ENCODE measurements at places on chromosomes 7 and 10.

DNA sequence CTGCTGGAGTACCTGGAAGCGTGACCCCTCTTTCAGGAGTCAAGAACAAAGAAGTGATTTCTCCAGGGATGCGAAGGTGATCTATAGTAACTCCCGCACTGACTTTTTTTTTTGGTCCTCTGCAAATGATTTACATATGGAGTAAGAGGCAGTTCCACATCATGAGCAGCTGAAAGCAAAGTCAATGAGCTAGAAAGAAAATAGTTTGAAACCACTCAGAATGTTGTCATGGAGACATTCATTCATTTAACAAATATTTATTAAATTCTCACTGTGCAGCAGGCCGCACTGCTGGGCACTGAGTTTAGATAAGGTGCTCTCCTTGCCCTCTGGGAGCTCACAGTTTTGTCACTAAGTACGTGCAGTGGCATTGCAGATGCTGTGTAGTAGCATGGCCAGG, 206.7 kb downstream of the CAMK1D start:
- no peaks in the 10 kb centered on the region for H3K4me1 ChIP-seq
- H3K4me3 ChIP-seq = no peak overlapping the region
- DNase-seq = no peak
- H3K27me3 ChIP-seq = no peaks in the 10 kb centered on the region
- H3K27ac ChIP-seq = no peak overlapping the region

- no peaks in the 10 kb centered on the region for H3K27me3 ChIP-seq
- no peak for DNase-seq
- H3K36me3 ChIP-seq = no peaks in the 10 kb centered on the region
- H3K4me3 ChIP-seq = no peak overlapping the region
- no peak overlapping the region for H3K27ac ChIP-seq
- peaks cover 37% of the 10 kb centered on the region for H3K4me1 ChIP-seq
These were observed 22.8 kb downstream of the GNA12 start for GRCh38 chr7:2821161-2821841.

DNA sequence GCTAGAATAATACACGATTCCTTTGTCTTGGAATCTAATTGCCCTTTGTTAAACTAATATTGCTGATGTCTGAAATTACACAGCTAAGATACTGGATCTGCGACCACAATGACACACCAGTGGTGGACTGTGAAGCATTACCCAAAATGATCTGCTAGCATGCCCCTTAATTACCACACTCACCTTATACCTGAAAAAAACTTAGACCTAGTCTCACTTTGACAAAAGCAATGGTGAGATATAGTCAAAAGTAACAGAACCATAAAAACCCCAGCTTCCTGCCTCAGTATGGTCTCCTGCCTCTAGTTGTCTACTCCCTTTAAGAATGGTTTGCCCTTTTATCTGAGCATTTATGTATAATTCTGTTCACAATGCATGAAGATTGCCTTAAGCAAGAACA, 20.8 kb upstream of the ERVW-1 start:
- peaks cover 37% of the 10 kb centered on the region for H3K36me3 ChIP-seq
- H3K4me3 ChIP-seq = no peak overlapping the region
- H3K27me3 ChIP-seq = no peaks in the 10 kb centered on the region
- no peak for DNase-seq

DNA sequence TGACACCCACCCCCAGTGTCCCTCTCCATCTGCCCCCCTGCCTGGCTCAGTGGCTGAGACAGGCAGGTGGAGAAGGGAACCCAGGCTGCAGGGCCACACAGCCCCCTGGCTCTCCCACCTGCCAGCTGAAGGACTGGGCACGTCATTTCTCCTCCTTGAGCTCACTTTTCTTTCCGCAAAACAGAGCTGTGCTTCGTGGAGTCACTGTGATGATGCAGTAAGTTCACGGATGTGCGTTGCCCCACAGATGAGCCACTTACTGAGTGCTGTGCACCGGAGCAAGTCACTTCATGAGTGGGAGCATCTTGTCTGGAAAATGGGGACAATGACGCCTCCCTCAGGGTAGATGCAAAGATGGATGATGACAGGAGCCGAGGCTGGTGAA, 2.7 kb downstream of the OPN4 start:
- H3K36me3 ChIP-seq = no peaks in the 10 kb centered on the region
- no peaks in the 10 kb centered on the region for H3K27me3 ChIP-seq

DNA sequence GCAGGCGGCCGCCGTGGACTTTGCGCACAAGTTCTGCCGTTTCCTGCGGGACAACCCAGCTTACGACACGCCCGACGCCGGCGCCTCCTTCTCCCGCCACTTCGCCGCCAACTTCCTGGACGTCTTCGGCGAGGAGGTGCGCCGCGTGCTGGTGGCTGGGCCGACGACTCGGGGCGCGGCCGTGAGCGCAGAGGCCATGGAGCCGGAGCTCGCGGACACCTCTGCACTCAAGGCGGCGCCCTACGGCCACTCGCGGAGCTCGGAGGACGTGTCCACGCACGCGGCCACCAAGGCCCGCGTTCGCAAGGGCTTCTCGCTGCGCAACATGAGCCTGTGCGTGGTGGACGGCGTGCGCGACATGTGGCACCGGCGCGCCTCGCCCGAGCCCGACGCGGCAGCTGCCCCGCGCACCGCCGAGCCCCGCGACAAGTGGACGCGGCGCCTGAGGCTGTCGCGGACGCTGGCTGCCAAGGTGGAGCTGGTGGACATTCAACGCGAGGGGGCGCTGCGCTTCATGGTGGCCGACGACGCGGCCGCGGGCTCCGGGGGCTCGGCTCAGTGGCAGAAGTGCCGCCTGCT, 14.1 kb downstream of the SH2B2 start:
- H3K4me1 ChIP-seq = no peaks in the 10 kb centered on the region
- no peak overlapping the region for H3K27ac ChIP-seq
- DNase-seq = no peak
- no peak overlapping the region for H3K4me3 ChIP-seq
- no peaks in the 10 kb centered on the region for H3K36me3 ChIP-seq

- H3K4me3 ChIP-seq = no peak overlapping the region
- H3K27me3 ChIP-seq = no peaks in the 10 kb centered on the region
- no peaks in the 10 kb centered on the region for H3K4me1 ChIP-seq
These were observed 65.7 kb downstream of the MYL10 start for GRCh38 chr7:101563198-101563901.

DNA sequence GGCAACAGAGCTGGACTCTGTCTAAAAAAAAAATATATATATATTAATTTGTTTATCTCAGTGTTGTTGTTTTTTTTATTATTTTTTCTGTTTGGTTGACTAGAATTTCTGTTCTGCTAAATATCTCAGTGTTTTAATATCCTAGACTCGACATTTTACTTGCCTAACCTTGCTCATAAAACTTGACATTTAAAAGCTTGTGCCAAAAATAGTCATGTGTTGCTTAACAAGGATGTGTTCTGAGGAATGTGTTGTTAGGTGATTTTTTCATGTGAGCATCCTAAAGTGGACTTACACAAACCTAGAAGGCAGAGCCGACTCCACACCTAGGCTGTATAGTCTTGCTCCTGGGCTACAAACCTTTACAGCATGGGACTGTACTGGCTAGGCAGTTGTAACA, 23.1 kb downstream of the NRBF2 start:
- no peaks in the 10 kb centered on the region for H3K27me3 ChIP-seq
- H3K36me3 ChIP-seq = peaks cover 19% of the 10 kb centered on the region
- DNase-seq = no peak
- H3K4me3 ChIP-seq = no peak overlapping the region
- H3K27ac ChIP-seq = no peak overlapping the region

GRCh38 chr7:155333346-155334234, 35.9 kb downstream of the INSIG1 start:
- no peak for DNase-seq
- H3K27ac ChIP-seq = no peak overlapping the region
- no peaks in the 10 kb centered on the region for H3K4me1 ChIP-seq
- no peak overlapping the region for H3K4me3 ChIP-seq

DNA sequence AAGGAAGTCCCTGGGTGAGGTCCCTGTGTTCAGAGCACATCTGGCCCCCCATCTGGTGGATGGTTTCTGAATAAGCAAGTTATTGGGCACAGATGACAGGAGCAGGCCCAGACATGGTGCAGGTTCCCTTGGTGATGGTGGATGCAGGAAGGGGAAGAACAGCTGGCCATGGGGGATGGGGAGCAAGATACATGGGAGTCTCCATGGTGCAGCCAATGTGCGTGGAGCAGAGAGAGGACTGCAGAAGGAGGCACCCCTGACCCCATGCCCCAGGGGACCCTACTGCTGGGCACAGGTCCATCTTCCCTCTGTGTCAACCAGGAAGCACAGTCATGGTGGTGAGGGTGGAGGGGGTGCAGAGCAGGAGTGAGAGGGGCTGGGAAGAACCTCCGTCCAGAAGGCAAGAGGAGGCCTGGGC, 43.8 kb upstream of the RABGEF1 start:
- no peaks in the 10 kb centered on the region for H3K27me3 ChIP-seq
- no peak overlapping the region for H3K27ac ChIP-seq
- no peak overlapping the region for H3K4me3 ChIP-seq
- H3K36me3 ChIP-seq = no peaks in the 10 kb centered on the region

GRCh38 chr10:87880336-87880735, 16.9 kb downstream of the PTEN start:
- H3K4me3 ChIP-seq = no peak overlapping the region
- H3K36me3 ChIP-seq = peaks cover 3% of the 10 kb centered on the region
- no peak for DNase-seq
- H3K27ac ChIP-seq = no peak overlapping the region

GRCh38 chr10:53370347-53370746, 597.8 kb upstream of the MBL2 start:
- H3K27me3 ChIP-seq = no peaks in the 10 kb centered on the region
- no peak for DNase-seq
- no peaks in the 10 kb centered on the region for H3K4me1 ChIP-seq
- no peak overlapping the region for H3K4me3 ChIP-seq
- no peak overlapping the region for H3K27ac ChIP-seq

- no peak overlapping the region for H3K27ac ChIP-seq
- no peak overlapping the region for H3K4me3 ChIP-seq
- DNase-seq = no peak
- no peaks in the 10 kb centered on the region for H3K4me1 ChIP-seq
These were observed 128.5 kb upstream of the CDK1 start for GRCh38 chr10:60649485-60650377.

DNA sequence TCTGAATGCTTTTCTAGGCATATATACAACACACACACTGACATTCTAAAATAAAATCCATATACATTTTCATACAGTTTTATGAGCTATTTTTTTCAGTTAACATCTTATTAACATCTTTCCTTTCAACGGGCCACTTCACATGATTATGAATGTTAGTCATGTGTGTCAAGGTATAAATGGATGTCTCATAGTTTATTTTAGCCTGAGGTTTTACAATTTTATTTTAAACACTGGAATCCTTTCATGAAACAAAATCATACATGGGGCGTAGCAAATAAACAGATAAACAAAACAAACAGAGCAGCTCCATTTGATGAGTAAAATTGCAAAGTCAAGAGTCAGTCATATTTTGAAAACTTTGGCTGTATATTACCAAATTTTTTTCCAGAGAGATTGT, 120.1 kb upstream of the AOAH start:
- no peak for DNase-seq
- H3K27me3 ChIP-seq = no peaks in the 10 kb centered on the region
- H3K4me3 ChIP-seq = no peak overlapping the region
- H3K36me3 ChIP-seq = no peaks in the 10 kb centered on the region
- no peaks in the 10 kb centered on the region for H3K4me1 ChIP-seq

GRCh38 chr7:140463111-140463510, 16.2 kb downstream of the MKRN1 start:
- H3K27me3 ChIP-seq = no peaks in the 10 kb centered on the region
- no peak for DNase-seq
- no peak overlapping the region for H3K4me3 ChIP-seq
- no peaks in the 10 kb centered on the region for H3K4me1 ChIP-seq
- H3K27ac ChIP-seq = no peak overlapping the region

DNA sequence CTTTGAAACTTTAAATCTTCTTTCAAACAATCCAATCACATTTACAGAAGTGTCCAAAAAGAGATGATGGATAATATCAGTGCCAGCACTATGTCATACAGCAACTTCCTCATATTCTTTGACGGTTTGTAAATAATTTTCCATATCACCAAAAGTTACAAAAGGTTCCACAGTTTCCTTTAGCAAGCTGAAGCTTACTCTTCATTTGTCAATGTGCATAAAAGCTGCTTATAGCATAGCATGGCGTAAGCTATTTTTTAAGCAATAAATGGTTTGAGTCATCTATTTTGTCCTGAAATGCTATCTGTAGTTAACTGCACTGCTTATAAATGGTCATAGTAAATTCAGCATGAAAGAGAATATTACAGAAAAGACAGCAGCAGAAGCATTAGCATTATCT, 95.1 kb downstream of the ETV1 start:
- H3K4me3 ChIP-seq = no peak overlapping the region
- H3K27me3 ChIP-seq = no peaks in the 10 kb centered on the region
- H3K36me3 ChIP-seq = no peaks in the 10 kb centered on the region
- no peak for DNase-seq
- H3K4me1 ChIP-seq = no peaks in the 10 kb centered on the region
- no peak overlapping the region for H3K27ac ChIP-seq

- H3K27ac ChIP-seq = no peak overlapping the region
- no peaks in the 10 kb centered on the region for H3K36me3 ChIP-seq
- H3K4me3 ChIP-seq = no peak overlapping the region
- H3K4me1 ChIP-seq = peaks cover 7% of the 10 kb centered on the region
- H3K27me3 ChIP-seq = no peaks in the 10 kb centered on the region
These were observed 6.2 kb downstream of the TYSND1 start for GRCh38 chr10:70140297-70140696.

- no peaks in the 10 kb centered on the region for H3K4me1 ChIP-seq
- DNase-seq = no peak
- no peak overlapping the region for H3K27ac ChIP-seq
- H3K36me3 ChIP-seq = no peaks in the 10 kb centered on the region
- no peak overlapping the region for H3K4me3 ChIP-seq
- no peaks in the 10 kb centered on the region for H3K27me3 ChIP-seq
These were observed 719.1 kb downstream of the PCDH15 start for GRCh38 chr10:54081950-54082349.

DNA sequence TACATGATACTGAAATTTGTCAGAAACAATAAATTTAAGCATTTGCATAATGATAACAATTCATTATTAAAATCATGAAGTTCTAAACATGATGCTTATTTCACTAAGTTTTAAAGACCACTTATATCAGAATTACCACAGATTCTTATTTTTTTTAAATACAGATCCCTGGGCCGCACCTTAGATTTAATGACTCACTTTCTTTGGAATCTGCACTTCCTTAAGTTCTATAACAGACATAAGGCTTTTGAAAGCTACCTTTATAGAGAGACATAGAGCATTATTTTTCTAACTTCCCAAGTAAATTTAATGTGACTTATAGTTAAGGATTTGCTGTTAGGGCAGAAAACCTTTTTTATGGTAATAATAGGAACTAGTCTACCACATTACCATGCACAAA, 214.9 kb downstream of the IPMK start:
- H3K27me3 ChIP-seq = no peaks in the 10 kb centered on the region
- H3K27ac ChIP-seq = no peak overlapping the region
- H3K4me3 ChIP-seq = no peak overlapping the region
- DNase-seq = no peak
- H3K36me3 ChIP-seq = no peaks in the 10 kb centered on the region
- H3K4me1 ChIP-seq = no peaks in the 10 kb centered on the region

- H3K4me1 ChIP-seq = no peaks in the 10 kb centered on the region
- no peaks in the 10 kb centered on the region for H3K27me3 ChIP-seq
- H3K36me3 ChIP-seq = no peaks in the 10 kb centered on the region
- no peak overlapping the region for H3K4me3 ChIP-seq
- no peak for DNase-seq
These were observed 529.8 kb downstream of the GALNT17 start for GRCh38 chr7:71661671-71662224.

- no peaks in the 10 kb centered on the region for H3K4me1 ChIP-seq
- H3K27me3 ChIP-seq = no peaks in the 10 kb centered on the region
- DNase-seq = no peak
- no peaks in the 10 kb centered on the region for H3K36me3 ChIP-seq
- no peak overlapping the region for H3K4me3 ChIP-seq
These were observed 83.0 kb upstream of the LRRTM3 start for GRCh38 chr10:66842867-66843266.

All from thoracic aorta (tissue), 2 donors.